ENCODE measurements at places on chromosomes 7 and 10. TPM values are rescaled to one million over a fixed set of nuclear protein-coding genes. Genes with fewer than 3 reads are reported as not detected.

DNA sequence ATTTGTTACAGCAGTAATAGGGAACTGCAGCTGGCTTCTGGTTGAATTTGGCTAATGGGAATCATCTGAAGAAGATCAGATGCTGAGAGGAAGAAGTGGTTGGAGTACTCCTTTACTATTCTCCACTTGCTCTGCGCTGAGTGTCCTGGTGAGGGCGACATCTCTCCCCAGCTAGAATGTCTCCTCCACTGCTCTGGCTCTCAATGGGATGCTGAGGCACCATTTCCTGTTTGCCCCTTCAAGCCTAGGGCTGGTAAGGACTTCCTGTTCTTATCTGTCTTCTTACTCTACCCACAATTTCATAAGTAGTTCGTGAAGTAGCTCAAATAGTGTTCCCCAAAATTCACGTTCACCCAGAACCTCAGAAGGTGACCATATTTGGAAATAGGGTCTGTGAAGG lies 43.2 kb upstream of the TES start:
- no peak for DNase-seq

DNA sequence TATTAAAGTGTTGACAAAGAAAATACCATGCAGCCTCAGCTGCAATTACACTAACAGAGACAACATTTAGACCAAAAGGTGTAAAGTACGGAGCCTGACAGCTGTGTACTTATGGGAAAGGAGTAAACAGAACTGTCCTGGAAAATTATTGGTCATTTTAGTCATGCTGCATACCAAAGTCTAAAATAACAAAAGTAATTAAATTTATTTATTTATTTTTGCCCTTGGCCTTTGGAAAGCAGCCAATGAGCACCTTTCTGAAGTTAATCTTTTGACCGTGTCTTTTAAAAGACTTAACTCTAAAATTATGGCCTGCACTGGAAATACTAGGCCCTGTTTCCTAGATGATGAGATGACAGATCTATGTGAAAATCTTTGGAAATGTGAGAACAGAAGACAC lies 597.6 kb downstream of the NXPH1 start:
- DNase-seq: no peak

GRCh38 chr10:34465678-34466077 lies 349.4 kb downstream of the PARD3 start:
- no peak for DNase-seq

- no peak for DNase-seq
Observed at GRCh38 chr10:110724937-110725336, 80.8 kb downstream of the RBM20 start.

DNA sequence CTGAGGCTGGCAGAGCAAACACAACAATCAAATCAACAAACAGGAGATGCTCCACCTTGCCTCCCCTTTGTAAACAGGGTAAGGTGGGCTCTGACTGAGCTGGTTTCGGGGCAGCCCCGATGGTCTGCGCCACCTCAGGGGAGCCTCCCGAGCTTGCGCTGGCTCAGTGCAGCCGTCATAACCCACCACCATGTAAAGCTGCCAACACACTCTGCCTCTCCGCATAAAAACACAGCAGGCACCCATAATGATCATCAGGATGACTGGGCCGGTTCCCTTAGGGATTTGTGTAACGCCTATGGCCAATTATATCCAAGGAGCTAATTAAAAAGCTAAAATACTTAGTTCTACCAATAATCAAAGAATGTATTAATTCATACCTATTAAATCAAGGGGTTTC lies 124.5 kb downstream of the PRPF18 start:
- no peak for DNase-seq

- no peak for DNase-seq
Observed at GRCh38 chr7:49020145-49020544, 95.8 kb downstream of the CDC14C start.

- no peak for DNase-seq
Observed at GRCh38 chr10:77926566-77927401, at the start of gene DLG5. Gene DLG5, minus strand, starts transcription at chr10:77926755. Its CDS starts 235 bp downstream, at chr10:77926520.

GRCh38 chr7:49800031-49800430 lies 26.6 kb downstream of the VWC2 start:
- no peak for DNase-seq

GRCh38 chr10:48279081-48279751 lies 4.7 kb upstream of the FRMPD2 start:
- no peak for DNase-seq

- DNase-seq: no peak
Observed at GRCh38 chr10:53675177-53675576, 902.6 kb upstream of the MBL2 start.

GRCh38 chr7:151330661-151331060 lies 11.0 kb upstream of the NUB1 start:
- no peak for DNase-seq

DNA sequence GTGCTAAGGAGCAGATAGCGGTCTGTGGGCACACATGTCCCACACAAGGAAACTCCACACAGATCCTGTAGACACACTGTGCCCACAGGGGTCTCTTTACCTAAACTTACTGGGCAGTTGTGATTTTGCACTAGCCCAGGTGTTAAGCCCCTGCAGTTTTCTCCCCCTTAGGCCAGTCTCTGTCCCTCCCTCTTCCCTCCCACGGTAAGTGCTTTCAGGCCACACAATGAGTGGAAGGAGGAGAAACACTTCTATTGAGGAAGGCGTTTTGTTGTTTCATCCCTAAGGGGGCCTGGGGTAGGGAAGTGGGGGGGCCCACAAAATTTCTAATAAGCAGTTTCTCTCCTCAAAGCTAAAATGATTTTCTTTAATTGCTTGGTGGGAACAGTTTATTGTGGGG lies 51.4 kb downstream of the FBXW4 start:
- no peak for DNase-seq

GRCh38 chr10:65907199-65907712 lies 1018.6 kb upstream of the LRRTM3 start:
- DNase-seq: no peak

DNA sequence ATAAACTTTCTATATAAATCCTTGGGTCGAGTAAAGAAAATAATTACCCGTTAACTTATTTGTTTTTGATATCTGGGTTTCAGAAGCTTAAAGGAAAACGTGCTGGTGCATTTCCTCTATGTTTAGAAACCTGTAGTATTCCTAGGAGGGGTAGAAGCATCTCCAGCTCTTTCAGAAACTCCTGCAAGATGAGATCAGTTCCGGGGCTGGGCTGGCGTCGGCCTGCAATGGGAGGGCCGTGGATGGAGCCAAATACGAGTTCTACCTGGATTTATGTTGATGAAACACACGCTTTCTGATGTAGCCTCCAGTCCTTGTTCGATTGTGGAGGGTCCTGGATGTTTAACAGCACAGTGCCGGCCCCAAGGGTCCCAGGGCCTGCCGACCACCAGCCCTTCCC lies 35.8 kb upstream of the DIP2C start:
- no peak for DNase-seq

GRCh38 chr10:123882681-123883445 lies 8.7 kb downstream of the CPXM2 start:
- DNase-seq: no peak

DNA sequence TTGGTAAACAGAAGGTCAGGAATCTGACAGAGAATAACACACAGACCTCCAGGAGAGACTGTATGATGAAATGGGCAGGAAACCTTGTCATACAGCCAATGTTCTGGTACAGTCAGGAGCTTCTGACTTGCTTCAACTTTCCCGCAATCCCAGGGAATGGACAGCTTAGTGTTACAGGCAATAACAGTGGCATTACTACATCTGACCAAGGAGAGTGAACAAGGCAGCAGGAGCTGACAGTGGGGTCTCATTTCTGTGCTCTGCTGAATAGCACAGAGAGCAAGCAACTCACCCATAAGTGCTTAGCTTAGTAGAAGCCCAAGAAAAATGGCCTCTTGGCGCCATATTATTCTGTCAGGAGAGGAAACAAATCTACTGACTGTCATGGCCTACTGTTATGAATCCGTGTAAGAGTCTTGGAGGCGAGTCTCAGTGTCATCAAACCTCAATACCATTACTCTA lies 186.2 kb upstream of the MTPN start:
- DNase-seq: no peak

DNA sequence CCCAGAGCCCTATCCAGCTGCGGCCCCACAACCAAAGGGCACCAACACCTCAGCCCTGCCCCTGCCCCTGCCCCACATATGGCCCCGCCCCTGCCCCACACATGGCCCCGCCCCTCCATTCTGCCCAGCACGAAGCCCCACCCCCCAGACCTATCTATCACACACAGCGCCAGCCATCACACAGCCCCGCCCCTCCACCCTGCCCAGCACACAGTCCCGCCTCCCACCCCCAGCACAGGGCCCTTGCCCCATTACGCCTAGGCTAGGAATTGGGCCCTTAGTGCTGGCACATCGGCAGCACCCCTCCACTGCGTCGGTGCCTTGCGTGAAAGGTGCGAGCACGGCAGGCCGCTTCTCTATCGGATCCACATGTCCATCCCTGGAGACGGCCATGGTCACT lies 126.8 kb downstream of the MAD1L1 start:
- DNase-seq: no peak

- DNase-seq: no peak
Observed at GRCh38 chr7:114468844-114469243, 54.2 kb downstream of the FOXP2 start.

DNA sequence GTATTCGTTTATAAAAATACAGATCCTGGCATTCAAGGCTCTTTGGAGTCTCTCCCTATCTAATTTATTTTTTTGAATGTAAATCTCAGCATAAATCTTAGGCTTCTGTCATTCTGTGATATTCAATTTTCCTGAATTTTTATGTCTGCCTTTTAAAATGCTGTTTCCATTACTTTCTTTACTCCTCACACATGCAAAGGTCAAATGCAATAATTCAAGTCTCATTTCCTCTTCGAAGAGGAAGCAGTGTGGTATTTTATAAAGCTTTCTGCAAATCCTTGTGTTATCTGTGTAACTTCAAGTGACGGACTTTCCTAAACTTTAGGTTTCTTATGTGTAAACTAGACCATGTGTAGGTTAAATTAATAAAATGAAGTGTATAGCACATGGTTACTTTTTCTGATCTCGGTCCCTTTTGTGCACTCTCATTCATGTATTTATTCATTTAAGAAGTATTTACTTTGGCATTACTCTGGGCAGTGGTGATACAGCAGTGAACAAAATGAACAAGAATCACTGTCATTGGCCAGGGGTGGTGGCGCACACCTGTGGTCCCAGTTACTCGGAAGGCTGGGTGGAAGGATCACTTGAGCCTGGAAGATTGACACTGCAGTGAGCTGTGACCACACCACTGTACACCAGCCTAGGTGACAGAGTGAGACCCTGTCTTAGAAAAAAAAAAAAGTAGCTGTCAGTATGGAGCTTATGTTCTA lies 332.2 kb downstream of the EXOC4 start:
- DNase-seq: peak; percentile 21

KAZALD1 gene
- total RNA-seq: 0.39 TPM

BNIP3 gene
- total RNA-seq: 32.9 TPM

WNT16 gene
- total RNA-seq: not detected

VWDE gene
- under 0.01 TPM for total RNA-seq

NKX2-3 gene
- total RNA-seq: not detected

ZNF503 gene
- total RNA-seq: 1.4 TPM

OR6B1 gene
- not detected for total RNA-seq

SLC13A4 gene
- not detected for total RNA-seq
